Stimulated activated CD8-positive, alpha-beta memory T cell treated with anti-CD3 and anti-CD28 coated beads, Interleukin-15, amount 100 ng/mL, for 24 hours (primary cell): ENCODE measurements at places on chromosomes 2 and 18.

GRCh38 chr2:187168720-187169713 lies 279.0 kb downstream of the CALCRL start:
- no peak for DNase-seq

- DNase-seq = no peak
Measured at GRCh38 chr2:180677200-180677599, 303.2 kb upstream of the UBE2E3 start.

DNA sequence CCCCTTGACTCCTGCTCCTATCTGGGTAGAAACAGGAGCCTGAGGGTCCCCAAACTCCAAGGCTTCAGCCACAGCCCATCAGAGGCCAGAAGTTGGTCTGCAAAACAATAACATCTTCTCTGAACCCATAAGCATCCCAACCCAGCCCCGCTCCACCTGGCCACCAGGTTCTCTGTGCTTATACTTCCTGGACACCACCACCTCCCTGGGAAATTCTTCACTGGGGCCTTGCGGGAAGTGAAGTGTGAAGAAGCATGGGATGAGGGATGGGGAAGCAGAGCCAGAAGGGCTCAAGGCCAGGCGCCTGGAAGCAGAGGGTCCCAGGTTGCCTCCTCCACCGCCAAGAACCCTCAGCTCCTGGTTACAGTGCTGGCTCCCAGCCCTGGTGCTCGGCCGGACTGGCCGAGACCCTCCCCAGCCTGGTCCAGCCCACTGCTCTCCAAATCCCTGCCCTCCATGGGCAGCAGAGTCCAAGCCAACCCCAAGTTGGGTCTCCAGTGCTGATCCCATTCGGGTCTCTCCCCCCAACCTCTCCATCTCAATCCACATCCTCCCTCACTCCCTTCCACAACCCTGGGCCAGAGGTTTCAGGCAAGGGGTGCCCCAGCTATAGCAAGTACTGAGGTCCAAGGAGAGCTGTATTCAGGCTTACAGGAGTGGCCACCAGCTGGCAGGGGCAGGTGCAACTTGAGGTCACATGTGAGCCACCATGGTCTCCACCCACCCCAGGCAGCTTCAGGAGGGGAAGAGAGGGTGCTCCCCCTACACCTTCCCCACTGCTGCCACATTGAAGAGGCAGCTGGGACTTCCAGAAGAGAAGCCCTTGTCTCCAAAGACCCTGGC lies 60.7 kb downstream of the TNS1 start:
- no peak for DNase-seq

DNA sequence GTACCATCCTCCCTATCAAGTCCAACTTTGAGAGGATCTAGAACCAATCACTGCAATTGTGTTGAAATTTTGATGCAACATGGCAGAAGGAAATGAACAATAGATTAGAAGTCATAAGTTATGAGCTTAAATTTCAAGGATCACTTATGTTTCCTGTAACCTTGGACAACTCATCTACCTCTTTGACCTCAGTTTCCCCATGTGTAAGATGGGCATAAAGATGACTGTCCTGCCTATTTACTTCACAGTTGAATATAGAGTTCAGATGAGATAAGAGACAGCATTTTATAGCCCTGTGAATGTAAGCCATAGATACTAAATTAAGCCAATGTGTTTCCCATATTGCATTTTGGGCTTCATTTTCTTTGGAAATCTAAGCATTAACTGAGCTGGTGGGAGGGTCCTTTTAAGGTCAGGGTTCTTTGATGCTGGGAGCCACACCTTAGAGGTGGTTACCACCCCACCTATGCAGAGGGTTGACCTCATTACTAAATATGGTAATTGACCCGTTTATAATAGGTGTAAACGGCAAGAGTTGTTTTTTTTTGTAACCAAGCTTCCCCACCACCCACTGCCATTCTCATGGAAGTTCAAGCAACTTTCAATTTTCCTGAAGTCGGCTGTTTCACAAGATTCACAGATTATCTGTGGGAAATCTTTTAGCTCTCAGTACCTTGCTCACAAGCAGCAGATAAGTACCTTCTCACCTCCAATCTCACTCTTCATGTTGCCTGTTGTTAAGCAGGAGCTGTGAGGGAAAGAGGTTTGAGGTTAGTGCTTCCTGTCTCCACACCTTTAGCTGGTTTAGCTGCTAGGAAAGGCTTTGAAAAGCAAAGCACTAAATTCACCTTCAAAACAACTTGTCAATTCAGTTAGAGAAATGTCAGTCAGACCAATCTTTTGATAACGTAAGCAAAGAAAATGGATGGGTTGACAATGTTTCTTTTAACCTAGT lies 13.3 kb downstream of the CD28 start:
- no peak for DNase-seq

GRCh38 chr2:16368951-16369350 lies 296.7 kb downstream of the CYRIA start:
- no peak for DNase-seq

DNA sequence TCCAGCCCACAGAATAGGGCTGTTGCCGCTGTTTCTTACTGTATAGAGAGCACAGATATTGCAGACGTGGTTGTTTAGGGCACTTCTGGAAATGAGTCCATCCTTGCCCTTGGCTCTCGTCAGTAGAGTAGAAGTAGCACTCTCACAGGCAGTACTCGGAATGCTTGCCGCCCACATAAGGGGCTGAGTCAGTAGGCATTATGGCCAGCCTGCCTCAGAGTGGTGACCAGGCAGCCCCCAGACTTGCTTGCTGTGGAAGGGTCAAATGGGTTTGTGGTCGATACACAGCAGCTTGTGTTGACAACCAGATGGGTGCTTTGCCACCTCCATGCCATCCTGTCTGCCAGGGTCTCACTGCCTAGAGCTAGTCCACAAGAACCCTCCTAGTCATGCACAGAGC lies 38.7 kb downstream of the PLEKHB2 start:
- DNase-seq = no peak

DNA sequence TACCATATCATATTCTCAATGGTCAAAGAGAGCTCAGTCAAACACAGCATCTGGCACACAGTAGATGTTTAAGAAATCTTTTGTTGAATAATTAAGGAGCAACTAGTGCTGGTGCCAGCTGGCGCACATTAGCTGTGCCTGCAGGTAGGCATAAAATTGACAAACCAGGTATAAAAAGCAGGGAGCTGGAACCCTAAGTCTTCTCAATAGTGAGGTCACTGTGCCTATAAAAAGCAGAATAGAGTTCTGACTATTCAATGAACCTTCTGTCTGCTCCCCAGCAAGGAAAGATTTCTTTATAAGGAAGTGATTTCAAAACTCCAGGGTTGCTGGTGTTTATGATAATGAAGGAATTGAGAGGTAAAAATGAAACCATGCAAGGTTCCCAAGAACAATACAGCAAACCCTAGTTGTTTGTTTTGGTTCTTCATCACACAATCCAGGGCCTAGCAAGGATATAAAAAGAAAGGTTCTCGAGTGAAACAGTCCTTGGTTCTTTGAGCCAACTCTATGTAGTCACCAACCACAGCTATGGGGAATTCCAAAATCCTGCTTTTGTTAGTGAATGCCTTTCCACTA lies 76.1 kb downstream of the THADA start:
- DNase-seq = no peak

DNA sequence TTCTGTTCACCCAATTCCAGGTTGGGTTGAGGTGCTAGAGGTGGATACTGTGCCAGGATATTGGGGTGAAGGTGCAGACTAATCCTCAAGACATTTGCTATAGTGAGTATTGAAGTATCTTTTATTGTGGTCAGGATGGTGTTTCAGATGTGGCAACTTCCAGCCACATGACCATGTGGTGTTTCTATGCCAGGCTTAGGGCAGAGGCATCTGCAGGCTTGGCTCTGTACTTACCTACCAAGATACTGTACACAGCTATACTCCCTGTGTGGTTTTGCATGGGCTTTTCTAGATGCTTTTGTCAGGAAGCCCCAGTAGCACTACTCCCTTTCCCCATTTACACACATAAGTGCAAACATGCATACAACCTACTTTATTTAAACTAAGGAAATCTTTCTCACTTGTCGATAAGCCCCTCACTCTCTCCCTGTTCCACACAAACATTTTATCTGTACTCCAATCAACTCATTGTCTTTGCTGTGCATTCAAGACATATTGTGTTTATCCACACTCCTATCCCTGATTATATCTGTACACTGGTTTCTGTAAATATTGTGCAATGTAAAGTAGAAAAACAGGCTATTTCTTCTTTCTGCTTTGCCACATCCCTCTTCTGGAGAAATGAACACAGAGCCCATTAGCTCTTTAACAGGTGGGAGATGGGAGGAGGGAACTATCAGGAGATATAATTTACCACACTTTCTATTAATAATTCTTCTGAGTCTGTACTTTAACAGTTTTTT lies 12.3 kb downstream of the ARL6IP6 start:
- no peak for DNase-seq

GRCh38 chr2:31386172-31386571 lies 28.4 kb downstream of the XDH start:
- no peak for DNase-seq

GRCh38 chr2:24491542-24492420 lies 727 bp downstream of the NCOA1 start:
- no peak for DNase-seq

GRCh38 chr2:8461341-8461740 lies 220.5 kb upstream of the ID2 start:
- DNase-seq = no peak

- no peak for DNase-seq
Measured at GRCh38 chr2:10909050-10909995, 2.4 kb upstream of the KCNF1 start.

DNA sequence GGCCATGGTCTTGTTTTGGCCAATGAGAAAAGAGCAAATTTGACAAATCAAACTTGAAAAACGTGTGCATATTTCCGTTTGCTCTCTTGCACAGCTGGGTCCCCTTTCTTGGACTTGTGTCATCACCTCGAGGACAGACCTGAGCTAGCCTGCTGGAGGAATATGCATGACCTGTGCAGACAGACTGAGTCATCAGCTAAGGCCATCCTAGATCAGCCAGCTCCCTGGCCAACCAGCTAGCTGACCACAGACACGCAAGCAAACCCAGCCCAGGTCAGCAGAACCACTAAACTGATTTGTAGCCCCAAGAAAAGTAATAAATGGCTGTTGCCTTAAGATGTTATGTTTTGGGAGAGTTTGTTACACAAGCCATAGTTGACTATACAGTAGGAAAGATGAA lies 61.3 kb upstream of the PAX3 start:
- DNase-seq = no peak

GRCh38 chr2:199973703-199974102 lies 18.3 kb downstream of the MAIP1 start:
- no peak for DNase-seq

DNA sequence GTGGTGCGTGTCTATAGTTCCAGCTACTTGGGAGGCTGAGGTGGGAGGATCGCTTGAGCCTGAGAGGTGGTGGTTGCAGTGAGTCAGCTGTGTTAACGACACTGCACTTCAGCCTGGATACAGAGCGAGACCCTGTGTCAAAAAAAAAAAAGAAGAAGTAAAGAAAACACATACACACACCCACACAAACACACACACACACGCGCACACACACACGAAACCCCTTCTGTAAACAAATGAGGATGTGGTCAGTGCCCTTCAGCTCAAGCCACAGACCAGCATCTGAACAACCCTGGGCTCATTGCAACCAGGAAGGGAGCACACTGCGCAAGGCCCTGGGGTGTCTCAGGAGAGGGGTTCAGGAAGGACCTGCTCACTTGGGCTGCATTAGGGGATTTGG lies 47.9 kb upstream of the KCNF1 start:
- no peak for DNase-seq

DNA sequence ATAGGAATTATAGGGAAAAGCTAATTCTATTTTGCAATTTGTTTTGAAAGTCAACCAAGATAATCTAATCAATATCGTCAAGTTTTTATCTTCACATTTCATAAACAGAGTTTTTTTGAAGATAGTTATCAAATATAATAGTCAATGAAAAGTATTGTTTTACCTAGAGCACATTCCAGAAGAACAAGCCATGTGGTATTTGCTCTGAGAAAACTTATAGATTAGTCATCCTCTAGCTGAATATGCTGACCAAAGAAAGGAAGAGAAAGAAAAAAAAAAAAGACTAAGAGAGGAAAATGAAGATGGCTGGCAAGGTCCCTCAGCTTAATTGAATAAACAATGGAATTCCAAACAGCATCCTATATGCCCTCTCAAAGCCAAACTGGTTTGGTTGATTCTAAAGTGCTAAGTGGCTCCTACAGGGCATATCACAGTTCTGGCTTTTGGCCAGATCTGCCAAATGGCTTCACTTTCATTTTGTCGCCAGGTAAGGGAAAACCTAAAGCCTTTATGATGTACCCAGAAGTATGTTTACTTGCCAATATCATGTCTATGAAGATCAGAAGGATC lies 132.6 kb downstream of the VWC2L start:
- no peak for DNase-seq

- DNase-seq = no peak
Measured at GRCh38 chr2:200086911-200087310, 131.5 kb downstream of the MAIP1 start.
